ENCODE measurements at places on chromosomes 6 and 20.

- no peak for DNase-seq
Measured at GRCh38 chr6:135826236-135826804, 25.2 kb upstream of the PDE7B start.

DNA sequence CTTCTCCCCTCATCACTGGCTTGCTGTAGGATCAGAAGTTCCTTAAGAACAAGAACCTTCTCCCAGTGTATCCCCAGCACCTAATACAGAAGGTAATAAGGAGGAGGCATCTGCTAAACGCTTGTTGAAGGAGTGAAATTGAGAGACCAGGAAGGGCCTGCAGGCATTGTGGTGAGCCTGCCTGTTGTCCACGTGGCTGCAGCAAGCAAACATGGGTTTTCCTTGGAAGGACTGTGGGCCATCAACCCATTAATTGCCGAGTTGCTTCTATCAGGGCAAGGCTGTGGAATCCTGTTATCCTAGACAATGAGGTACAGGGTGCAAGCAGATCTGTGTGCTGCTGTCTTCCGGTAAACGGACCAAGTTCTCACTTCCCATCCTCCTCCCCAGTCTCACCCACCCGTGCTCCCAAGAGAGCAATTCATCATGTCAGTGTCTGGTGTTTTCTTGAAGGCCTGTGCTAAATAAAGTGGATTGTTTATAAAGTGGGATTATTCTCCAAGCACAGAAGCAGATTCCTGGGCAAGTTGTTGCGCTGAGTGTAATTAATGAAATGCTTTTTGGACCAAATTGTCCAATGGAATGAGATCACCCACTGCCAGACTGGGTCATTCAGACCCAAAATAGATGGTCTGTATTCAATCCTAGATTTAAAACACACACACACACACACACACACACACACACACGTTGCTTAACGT lies 164.6 kb upstream of the CDYL start:
- DNase-seq = no peak

DNA sequence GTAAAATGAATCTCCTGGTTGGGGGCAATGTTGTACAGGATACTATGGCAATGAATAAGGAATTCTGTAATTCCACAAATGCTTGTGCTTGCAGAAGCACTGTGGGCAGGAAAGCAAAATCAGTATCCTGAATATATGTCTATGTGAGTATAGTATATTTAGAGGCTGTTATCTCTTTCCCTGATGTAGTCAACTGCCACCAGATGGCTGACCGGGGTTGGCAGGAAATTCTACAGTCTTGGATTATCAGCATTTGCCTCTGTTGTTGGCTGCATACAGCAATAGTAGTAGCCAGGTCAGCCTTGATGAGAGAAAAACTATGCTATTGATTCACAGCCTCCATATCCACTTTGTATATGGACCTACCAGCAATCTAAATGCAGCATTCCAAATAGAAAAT lies 425.1 kb upstream of the JAG1 start:
- DNase-seq = no peak

- DNase-seq = no peak
Measured at GRCh38 chr6:659716-660581, 3.0 kb upstream of the HUS1B start.

DNA sequence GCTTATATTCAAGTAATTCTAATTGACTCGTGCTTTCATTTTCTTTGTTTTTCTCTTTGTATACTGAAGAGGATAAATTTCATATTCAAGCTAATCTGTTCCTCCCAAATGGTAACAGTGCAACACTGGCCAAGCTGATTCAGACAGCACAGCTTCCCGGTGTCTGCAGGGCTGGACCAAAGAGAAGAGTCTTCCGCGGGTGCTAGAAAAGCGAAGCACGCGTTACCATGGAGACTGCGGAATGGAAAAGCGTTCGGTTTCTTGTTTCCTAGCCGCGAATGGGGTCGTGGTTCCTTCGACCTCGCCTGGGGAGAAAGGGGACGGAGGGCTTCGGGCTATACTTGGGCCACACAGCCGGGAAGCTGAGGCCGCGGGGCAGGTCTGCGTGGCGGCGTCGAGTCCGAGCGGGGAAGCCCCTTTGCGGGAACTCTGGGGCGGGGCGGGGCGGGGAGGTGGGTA lies 6.2 kb upstream of the ZNF311 start:
- DNase-seq = peak; percentile 57

DNA sequence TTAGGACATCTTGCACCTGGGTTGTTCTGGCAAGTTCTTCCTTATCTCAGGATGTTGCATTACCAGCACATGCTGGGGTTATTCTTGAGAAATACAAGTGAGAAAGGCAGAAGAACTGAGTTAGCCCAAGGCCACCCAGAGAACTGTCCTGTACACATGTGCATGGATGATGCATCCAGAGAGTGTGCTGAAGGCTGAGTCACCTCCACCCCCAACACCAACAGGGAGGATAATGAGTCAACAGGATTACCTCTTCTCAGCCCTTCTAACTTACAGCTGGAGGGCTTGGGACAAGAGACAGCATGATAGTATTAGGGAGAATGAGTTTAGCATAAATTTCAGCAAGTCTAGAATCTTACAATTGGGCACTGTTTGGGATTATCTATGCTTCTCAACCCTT lies 8.5 kb downstream of the SCGN start:
- no peak for DNase-seq

DNA sequence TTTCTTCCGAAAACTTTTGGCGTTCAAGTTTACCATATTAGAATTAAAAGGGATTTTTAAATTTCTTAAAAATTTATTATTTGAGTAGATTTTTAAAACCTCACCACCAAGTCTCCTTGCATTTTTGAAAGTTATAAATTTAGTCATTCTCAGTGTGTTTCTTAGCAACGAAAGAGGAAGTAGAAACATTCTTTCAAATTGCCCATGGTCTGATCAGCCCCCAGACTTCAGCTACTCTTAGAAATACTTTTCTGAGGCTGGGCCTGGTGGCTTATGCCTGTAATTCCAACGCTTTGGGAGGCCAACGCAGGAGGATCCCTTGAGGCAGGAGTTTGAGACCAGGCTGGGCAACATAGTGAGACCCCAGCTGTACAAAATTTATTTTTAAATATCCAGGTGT lies 15.1 kb upstream of the RTF2 start:
- no peak for DNase-seq

DNA sequence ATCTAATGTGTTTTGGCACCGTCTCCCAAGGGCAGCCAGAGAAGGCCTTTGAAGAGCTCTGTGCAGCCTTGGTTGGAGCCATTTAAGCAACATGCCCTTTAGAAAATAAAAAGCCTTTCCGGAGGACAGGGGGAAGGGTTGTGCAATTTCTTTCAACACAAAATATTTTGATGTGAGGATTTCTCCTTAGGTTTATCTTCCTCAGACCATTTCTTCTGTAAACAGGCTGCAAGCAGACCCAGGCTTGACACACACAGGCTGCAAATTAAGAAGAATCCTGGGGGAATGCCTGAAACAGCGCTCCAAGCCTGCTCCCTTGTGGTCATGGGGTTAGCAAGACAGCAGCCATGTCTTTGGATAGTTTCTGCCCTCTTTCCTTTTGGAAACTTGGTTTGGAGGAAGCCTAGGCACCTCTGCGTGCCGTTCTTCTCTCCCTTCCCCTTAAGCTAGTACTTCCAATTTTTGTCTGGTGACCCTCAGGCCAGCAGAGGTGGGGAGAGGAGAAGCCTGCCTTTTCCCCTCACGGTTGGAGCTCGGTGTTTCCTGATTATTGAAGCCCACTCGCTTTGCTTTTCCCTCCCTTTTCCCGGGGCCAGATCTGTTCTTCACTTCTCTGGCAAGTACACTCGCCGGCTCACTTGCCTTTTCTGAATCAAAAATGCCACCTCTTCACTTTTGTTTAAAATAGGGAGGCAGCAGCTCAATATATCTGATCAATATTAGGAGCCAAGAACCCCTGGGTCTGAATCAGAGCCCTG lies 39.6 kb upstream of the NOX3 start:
- peak; percentile 47 for DNase-seq

DNA sequence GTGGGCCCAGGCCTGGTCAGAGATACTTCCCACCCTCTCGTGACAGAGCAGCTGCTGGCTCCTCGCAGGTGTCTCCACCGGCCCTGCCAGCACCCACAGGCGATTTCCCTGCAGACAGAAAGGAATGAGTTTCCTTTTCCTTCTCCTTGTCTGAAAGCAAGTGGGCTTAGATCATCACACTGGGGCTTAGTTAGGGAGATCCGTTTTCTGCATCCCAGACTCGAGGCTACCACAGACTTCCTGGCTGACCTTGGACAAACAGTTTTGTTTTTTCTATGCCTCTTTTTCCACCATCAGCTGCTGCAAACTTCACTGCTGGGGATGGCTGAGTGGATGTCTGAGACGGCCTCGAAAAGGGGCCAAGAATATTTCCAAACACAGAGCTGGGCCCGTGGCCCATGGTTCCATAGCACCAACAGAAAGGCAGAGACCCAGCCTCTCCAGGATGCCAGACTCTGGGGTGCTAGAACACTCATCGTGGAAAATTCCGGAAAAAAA lies 86.5 kb downstream of the BANF2 start:
- DNase-seq = no peak

GRCh38 chr20:14832630-14833029 lies 495.2 kb upstream of the FLRT3 start:
- no peak for DNase-seq

- no peak for DNase-seq
Measured at GRCh38 chr20:25247518-25247955, 348 bp upstream of the PYGB start.

GRCh38 chr6:41546475-41546865 lies 289 bp downstream of the FOXP4 start:
- no peak for DNase-seq

- no peak for DNase-seq
Measured at GRCh38 chr6:33929575-33930288, 125.9 kb upstream of the MLN start.

DNA sequence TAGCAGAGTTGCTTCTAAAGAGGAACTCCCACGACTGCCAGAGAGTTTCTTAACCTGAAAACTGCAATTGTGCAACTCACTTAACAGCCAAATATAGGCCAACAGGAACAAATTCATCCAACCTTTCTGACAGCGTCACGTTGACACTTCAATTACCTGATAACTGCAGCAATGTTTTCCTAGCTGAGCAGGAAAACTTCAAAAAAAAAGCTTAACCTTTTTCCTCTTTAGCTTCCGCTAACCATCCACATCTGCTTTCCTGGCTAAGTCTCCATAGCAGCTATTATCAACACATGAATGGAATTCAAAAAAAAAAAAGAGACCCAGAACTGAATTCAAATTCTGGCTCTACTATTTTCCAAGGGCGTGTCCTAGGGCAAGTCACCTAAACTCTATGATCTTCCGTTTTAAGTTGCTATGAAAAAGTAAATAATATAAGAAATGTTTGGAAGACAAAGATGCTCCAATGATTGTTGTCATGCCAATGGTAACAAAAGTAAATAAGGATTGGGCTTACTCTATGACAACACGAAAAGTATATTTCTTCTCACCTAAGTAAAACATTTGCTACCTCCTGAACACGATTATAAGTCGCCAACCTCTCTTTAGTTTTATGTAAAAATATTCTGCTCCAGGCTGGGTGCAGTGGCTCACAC lies 524.6 kb upstream of the JARID2 start:
- no peak for DNase-seq

- DNase-seq = no peak
Measured at GRCh38 chr20:41299899-41300298, 17.6 kb downstream of the ZHX3 start.

- no peak for DNase-seq
Measured at GRCh38 chr6:113347436-113347835, 509.7 kb upstream of the MARCKS start.

- no peak for DNase-seq
Measured at GRCh38 chr6:164230804-164231203, 816.3 kb downstream of the QKI start.

- no peak for DNase-seq
Measured at GRCh38 chr6:4714961-4715501, 61.2 kb upstream of the CDYL start.

GRCh38 chr6:70669133-70669532 lies 1.4 kb downstream of the SMAP1 start:
- no peak for DNase-seq

- DNase-seq = no peak
Measured at GRCh38 chr6:30147096-30147495, 11.2 kb downstream of the TRIM40 start.

GRCh38 chr6:163461696-163462095 lies 47.2 kb downstream of the QKI start:
- DNase-seq = no peak

GRCh38 chr6:158323561-158323958 lies 11.3 kb downstream of the TULP4 start:
- no peak for DNase-seq

DNA sequence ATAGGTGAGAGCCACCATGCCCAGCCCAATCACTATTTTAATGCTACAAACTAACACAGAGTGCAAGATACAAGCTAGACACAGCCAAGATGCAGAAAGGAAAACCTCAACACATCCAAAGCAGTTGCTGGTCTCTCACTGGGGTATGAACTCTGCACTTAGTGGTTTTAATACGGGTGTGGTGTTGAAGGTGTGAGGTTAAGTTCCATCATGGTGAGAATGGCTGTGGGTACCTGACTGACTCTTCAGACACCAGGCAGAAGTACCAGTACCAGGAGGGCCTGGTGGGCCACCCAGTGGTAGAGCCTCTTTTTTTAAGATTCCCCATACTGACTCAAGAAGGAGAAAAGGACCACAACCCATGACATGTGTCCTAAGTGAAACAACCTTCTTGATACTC lies 13.0 kb downstream of the GNAS-AS1 start:
- DNase-seq = no peak

DNA sequence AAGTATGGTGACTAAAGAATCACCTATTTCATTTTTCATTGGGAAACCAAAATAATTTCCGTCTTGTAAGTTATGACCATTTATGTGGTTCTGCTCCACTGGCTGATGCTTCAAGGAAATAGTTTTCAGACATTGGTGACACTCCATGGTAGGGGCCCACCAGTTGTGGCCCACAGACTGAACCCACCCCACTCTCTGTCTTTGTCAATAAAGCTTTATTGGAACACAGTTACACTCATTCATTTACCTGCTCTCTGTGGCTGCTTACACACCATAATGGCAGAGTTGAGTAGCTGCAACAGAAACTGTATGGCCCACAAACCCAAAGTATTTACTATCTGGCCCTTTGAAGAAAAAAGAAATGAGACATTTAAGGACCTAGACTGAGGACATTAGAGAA lies 78.5 kb downstream of the TBC1D7 start:
- DNase-seq = no peak

GRCh38 chr6:163774485-163774884 lies 360.0 kb downstream of the QKI start:
- no peak for DNase-seq

GRCh38 chr6:131779304-131779703 lies 28.5 kb upstream of the ENPP1 start:
- no peak for DNase-seq

DNA sequence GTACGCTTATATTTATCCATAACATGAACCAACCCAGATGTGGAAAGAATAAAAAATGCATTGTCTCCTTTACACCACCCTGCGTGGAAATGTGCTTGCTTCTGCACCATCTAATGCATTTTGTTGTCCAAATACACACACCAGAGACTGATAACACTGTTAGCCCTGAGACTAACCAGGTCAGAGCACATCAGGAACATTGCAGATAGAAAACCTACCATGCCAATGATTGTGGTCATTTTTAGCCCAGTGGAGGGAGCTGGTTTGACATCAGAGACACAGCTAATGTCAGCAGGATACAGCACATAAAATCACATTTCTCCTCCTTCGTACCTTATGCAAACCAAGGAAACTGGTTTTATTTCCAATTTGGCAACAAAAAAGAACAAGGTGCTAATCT lies 528.7 kb downstream of the DOK5 start:
- no peak for DNase-seq

- DNase-seq = no peak
Measured at GRCh38 chr6:156954191-156954590, 177.0 kb downstream of the ARID1B start.

GRCh38 chr6:41548098-41548840 lies 2.1 kb downstream of the FOXP4 start:
- DNase-seq = no peak

All from iPS DF 19.7 (cell line).